ENCODE measurements at places on chromosomes 2 and 18.

GRCh38 chr18:59915606-59916005 is 15.8 kb downstream of the PMAIP1 start:
- no peak for DNase-seq

DNA sequence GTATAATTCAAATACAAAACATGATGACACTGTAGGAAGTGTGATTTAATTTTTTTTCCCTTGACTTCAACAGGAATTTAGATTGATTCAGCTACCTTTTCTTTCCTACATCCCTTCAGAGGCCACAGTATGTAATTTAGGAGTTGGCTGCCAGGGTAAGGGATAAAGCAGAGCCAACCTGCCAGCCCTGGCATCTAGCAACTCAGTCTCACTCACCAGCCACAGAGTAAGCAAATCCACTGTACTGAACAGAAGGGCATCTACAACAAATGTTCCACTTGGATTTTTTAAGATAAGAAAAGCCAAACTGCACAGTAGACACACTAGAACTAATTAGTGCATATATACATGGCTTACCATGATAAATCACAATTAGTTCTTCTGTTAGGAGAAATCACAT is 54.3 kb upstream of the PEX13 start:
- DNase-seq: no peak

GRCh38 chr2:77713412-77713811 is 191.2 kb upstream of the LRRTM4 start:
- DNase-seq: no peak

- no peak for DNase-seq
Observed at GRCh38 chr18:35861367-35862118, 110.9 kb upstream of the RMP24 start.

GRCh38 chr2:128726911-128727310 is 408.2 kb upstream of the HS6ST1 start:
- DNase-seq: no peak

DNA sequence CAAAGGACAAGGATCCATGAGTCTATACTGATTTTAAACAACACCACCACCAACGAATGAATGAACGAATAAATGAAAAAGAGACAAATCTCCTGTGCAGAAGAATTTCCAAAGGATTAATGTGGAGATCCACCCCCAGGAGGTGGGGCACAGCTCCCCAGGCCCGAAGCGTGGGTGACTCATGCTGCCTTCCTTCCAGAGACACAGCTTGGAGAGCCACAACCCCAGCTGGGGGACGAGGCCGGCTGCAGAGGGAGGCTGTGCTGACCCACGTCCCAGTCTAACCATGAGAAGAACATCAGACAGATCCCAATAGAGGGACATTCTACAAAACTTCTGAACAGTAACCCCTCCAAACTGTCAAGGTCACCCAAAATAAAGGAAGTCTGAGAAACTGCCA is 557.3 kb upstream of the SALL3 start:
- no peak for DNase-seq

DNA sequence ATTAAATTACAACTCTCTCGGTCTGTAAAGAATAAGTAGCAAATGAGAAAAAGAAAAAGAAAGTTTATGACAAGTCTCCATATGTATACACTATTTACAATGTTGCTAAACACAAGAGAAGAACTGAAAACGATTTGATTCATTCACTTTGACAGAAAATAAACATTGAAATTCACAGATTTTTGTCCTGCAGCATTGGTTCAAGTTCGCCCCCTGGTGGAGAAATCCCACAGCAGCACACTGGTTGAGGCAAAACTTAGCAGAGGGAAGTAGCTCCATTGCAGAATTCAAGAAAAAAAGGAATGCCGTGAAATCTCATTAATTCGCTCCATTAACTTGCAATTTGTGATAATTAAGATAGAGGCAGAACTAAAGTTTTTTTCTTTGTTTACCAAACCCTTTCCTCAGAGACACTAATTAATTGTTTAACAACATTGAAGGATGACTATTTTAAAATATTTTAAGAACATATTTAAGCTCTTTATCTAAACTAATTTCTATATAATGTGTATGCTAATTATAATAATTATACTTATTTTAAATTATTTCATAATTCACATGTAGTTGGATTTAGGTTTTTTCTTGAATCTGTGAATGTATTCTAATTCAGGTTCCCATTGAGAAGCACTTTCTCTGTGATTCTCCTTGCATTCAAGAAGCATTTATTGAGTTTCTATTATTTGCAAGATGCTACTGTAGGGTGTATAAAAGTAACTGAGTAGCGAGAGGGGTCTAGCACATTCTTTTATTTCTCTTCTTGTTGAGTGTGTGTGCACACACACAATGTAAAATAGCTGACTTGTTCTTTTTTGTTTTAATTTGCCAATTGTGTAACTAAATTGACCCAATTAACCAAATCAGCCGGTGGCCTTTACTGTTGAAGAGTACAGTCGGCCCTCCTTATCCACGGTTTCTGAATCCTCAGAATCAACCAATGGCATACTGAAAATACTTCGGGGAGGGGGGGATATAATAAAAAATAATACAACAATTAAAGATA is 74.1 kb downstream of the COL4A3 start:
- peak; percentile 55 for DNase-seq

DNA sequence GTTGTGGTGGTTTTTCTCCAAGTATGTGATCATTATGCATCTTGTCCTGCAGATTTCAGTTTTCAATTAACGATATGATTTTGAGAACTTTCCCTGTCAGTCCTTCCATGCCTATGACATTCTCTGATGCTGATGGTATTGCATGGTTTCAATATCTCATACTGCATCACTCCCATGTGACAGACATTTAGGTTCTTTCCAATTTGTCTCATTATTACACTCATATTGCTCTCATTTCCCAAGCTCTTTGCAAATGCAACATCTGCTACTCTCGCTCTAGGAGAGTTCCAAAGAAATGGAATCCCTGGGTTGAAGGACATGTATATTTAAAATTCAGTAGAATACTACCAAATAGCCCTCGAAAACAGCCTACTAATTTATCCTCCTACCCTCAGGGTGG is 125.5 kb downstream of the MARCHF4 start:
- DNase-seq: no peak

DNA sequence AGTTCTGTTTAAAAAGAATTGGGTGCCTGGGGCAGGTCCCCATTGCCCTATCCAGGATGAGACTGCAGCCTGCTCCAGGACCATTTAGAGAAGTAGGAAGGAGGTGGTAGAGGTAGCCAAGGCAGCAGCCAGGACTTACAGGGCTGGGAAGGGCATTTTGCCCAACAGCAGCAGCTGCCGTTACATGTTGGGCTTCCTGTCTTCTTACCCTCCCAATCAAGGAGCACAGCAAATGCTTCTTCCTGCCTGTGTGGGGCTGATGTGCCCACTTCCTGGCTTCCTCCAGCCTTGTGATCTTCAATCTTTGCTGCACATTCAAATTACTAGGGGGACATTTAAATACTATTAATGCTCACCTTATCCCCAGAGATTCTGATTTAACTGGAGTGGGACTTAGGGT is 112.0 kb downstream of the QPCT start:
- DNase-seq: peak; percentile 51

DNA sequence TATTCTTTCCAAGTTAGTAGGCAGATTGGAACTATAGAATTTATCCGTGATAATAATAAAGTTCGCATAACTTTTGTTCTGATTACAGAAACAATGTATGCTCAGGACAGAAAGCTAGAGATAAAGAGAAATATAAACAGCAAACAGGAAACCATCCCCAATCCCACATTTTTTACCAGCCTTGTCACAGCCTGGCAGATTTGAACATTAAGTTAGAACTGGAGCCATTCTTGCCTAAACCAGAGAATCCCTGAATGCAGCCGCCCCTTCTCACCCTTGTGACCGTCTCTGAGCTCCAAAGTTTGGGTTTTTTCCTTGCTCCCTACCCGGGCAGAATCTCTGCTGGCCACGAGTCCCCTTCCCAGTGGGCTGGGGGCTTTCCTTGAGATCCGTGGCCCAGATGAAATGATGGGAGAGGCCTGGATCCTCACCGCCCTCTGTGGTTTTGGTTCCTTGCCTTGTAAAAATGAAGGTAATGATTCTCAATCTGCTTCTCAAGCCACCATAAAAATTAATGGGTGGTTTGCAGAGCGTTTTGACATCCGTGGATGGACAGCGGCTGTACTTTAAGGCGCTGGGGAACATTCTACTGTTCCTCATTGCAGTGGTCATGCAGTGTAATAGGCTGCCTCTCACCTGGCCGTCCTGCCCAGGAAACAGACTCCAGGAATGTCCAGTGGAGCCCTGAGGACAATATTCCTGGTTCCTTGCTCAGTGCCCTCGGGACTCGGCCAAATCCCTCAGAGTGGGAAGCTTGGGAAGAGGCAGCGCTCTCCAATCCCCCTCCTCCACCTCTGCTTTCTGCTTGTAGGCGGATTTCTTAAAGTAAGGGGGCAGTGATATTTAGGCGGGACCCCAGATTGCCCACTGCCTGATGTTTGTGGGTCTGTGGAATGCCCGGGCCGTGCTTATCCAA is 1.6 kb downstream of the SH3BP4 start:
- DNase-seq: no peak

GRCh38 chr2:233400961-233401360 is 46.7 kb downstream of the DGKD start:
- DNase-seq: no peak

DNA sequence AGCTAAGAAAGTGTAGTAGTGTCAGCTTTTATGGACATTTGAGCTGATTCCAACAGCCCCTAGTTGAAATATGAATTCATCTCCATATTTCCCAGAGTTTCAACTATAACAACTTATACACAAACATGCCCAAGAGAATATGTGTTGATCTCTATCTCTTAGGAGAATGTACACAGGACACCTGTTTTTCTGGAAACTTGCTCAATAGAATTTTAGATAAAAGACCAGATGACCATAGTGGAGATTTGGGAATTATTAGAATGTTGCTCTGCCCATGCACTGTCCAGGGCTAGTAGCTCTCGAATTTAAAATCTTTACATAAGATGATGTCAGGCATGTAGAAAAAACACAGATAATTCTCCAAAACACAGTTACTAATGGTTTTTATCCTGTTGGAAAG is 162.3 kb upstream of the VRK2 start:
- no peak for DNase-seq

DNA sequence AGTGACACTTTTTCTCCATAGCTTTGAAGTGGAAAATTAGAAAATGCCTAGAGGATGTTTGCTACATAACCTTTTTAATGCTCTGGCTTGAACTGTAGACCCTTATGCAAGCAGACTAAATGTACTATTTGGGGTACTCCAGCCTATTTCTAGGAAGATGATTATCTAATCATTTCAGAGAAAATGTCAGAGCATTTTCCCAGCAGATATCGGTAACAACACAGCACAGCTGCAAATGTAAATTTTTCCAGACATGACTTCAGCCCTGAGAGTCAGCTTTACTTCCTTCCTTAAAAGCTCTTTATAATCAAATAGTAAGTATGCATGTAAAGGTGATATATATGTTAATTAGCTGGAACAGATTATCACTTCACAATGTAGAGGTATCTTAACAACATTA is 1647.1 kb downstream of the SUCLG1 start:
- no peak for DNase-seq

- no peak for DNase-seq
Observed at GRCh38 chr2:188870289-188870688, 103.9 kb upstream of the COL3A1 start.

- DNase-seq: no peak
Observed at GRCh38 chr2:160791884-160792283, 298.3 kb upstream of the RBMS1 start.

- no peak for DNase-seq
Observed at GRCh38 chr2:217876253-217876570, 126.6 kb downstream of the TNS1 start.

DNA sequence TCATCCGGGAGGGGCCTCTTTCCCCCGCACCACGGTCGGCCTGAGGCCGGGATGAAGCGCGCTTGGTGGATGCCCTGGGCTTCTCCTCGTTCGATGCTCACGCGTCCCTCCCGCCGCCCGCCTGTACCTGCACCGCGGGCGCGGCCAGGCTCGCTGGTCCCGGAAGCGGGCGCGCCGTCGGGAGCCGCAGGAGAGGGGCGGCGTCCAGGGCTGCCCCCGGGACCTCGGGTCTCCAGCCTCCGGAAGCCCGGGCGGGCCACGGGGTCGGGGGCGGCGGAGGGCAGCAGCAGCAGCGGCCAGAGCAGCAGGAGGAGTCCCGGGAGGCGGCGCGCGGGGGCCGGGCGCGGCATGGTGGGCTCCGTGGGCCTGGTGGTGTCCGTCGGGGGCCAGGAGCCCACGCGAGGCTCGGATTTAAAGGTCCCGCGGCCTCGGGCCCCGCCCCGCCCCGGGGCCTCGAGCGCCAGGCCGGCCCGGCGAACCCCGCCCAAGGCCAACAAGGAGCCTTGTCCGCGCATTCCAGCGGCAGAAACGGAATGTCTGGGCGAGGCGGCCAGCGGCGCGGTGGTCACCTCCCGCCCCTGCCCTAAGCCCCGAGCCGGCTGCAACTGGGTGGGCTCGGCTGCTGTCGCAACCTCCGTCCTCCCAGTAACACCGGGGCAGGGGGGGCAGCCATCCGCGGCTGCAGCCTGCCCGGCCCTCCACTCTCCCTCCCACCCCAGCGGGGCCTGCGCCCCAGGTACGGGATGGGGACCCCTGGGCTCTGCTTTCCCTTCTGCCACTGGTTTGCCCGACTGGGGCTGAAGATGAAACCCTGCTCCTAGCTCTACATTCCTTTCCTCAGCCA is at the start of gene MATN3:
MATN3 (minus strand) TSS at position 387 of the 844 bp plus-strand sequence; CDS start at position 350, 37 bp downstream.
- no peak for DNase-seq

DNA sequence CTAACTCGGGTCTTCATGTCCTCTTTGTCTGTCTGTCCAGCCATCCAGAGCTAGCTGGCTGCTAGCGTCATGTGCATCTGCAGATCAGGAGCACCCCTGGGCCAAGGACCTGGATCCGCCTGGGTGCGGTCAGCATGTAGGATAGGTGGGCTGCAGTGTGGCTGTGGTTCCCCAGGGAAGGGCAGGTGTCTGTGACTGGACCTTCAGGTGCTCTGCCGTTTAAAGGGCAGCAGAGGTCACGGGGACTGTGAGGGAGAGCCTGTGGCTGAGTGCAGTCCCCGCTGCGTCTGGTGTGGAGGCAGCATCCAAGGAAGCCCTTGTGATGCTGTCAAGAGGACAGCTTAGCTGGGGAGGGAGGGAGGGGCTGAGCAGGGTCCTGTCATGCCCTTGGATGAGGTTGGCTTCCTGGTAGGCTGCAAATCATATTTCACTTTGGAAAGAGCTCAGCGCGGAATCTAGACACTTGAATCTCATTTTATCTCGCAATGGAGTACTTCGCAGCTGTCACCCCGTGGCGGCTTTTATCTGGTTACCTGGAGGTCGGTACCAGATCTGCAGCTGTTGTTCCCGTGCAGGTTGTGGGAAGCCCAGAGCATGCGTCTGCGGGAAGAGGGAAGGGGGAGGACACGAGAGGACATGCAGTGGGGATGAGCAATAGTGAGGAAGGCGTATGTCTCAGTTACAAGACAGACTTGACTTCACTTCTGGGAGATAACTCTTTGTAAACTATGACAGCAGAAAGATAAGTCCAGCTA is 5.9 kb upstream of the RALB start:
- DNase-seq: no peak

GRCh38 chr18:70781860-70782453 is 493.1 kb downstream of the SOCS6 start:
- DNase-seq: peak; percentile 68

DNA sequence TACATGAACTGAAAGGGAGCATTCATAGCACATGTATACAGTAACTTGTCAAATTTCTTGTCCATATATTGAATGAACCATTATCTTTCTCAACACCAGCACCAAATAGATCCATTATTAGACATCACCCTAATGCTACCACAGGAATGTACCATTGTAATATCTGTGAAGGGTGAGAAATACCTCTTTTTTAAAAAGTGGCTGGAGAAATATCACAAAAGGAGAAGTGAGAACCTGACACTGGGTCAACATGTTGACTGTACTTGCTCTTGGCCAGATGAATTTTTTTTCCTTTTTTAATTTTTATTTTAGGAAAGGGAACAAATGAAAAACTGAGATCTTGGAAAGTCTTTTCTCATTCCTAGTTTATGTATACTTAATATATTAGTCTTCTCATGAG is 63.5 kb downstream of the CAVIN2 start:
- DNase-seq: no peak

All from CD4-positive, alpha-beta T cell treated with Interleukin-4 for 4 hours (primary cell).